Breast epithelium (tissue), 4 donors: ENCODE measurements at places on chromosomes 7 and 10. TPM values are rescaled to one million over a fixed set of nuclear protein-coding genes. Genes with fewer than 3 reads are reported as not detected.

DNA sequence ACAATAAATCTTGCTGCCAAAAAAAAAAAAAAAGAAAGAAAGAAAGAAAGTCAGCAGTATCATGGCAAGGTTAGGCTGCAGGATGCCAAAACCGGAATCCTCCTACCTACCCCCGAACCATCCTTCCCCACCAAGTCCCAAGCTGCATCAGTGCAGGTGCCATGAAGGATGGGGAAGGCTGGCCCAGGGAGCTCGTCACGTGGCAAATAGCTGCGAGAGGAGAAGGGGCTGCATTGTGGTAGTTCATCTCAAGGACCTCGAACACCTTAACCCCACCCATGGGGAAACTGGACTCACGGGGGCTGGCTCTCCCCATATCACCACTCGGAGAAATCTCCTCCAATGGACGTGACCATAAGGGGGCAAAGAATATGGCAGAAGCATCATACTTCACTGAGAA lies 86.2 kb downstream of the TACC2 start:
- no peaks in the 10 kb centered on the region for H3K27me3 ChIP-seq
- H3K36me3 ChIP-seq = no peaks in the 10 kb centered on the region
- H3K4me1 ChIP-seq = no peaks in the 10 kb centered on the region
- no peak overlapping the region for H3K4me3 ChIP-seq

Gene GPR22
- not detected for total RNA-seq

DNA sequence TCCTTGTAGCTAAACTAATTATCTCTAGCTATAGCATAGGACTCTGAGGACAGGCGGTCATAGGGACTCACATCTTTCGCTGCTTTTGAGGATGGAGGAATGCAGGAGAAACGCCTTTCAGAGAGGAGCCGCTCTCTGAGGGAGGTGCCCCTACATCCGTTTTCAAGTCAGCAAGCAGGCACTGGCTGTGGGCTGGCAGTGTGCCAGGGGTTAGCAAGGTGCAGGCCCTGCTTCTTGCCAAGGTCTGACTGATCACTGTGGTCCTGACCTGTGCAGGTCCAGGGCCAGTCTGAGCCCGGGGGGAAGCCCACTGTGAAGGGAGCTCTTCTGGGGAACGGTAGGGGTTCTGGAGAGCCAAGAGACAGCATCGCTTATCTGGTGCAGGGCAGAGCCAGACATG lies 89.4 kb downstream of the SH3PXD2A start:
- H3K36me3 ChIP-seq = no peaks in the 10 kb centered on the region
- DNase-seq = no peak
- H3K4me1 ChIP-seq = no peaks in the 10 kb centered on the region
- no peaks in the 10 kb centered on the region for H3K27me3 ChIP-seq
- no peak overlapping the region for H3K27ac ChIP-seq

Gene MEPCE
- 40.6 TPM for total RNA-seq

GRCh38 chr10:43458227-43458626 lies 21.3 kb downstream of the ZNF487 start:
- no peak overlapping the region for H3K4me3 ChIP-seq
- no peaks in the 10 kb centered on the region for H3K27me3 ChIP-seq
- no peak overlapping the region for H3K27ac ChIP-seq
- no peaks in the 10 kb centered on the region for H3K36me3 ChIP-seq
- no peak for DNase-seq

Gene IFIT1
- 13.9 TPM for total RNA-seq

Gene TBX20
- total RNA-seq = not detected

Gene CCDC3
- 13.0 TPM for total RNA-seq

DNA sequence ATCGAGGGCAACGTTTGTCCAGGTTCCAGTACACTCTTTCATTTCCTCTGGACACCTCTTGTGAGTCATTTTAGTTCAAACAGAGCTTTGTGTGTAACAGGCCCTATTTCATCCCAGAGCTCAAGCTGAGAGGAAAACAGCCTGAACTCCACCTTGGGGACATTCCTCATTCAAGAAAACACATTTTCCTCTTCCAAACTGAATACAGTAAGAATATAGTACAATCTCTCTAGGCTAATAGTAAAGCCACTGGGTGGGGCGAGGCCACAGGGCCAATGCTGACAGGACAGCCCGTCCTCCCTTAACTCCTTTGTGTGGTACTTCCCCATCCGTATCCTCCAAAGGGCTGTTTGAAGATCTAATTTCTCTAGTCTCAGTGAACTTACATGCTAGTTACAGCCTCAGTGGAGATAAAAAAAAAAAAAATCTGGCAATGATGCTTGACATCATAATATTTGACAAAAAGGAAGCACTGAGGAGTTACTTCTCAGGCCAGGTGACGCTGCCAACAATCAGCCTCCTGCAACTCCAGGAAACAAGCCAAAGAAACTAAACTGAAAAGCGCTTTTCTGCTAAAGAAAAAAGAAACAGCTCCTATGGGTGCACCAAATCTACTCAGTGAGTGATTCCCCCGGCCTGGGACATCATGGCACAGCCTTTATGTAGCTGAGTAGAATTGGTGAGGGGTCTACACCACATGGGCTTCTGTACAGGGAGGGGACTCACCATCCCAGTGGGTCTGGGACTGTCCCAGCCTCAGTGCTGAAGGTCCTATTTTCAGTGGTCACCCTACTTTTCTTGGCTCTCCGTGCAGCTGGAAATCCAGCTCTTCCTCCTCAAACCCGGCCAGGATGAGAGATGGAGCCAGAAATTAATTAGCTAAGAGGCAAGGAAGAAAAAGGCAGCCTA lies 238.2 kb upstream of the NEBL start:
- H3K4me3 ChIP-seq = no peak overlapping the region
- H3K27ac ChIP-seq = peak overlapping the region; percentile 67
- DNase-seq = no peak
- H3K36me3 ChIP-seq = no peaks in the 10 kb centered on the region
- peaks cover 6% of the 10 kb centered on the region for H3K4me1 ChIP-seq

Gene HOXA5
- 11.5 TPM for total RNA-seq

GRCh38 chr7:31020652-31021051 lies 31.5 kb upstream of the ADCYAP1R1 start:
- H3K4me3 ChIP-seq = no peak overlapping the region
- H3K27me3 ChIP-seq = no peaks in the 10 kb centered on the region
- H3K27ac ChIP-seq = no peak overlapping the region
- no peaks in the 10 kb centered on the region for H3K4me1 ChIP-seq

DNA sequence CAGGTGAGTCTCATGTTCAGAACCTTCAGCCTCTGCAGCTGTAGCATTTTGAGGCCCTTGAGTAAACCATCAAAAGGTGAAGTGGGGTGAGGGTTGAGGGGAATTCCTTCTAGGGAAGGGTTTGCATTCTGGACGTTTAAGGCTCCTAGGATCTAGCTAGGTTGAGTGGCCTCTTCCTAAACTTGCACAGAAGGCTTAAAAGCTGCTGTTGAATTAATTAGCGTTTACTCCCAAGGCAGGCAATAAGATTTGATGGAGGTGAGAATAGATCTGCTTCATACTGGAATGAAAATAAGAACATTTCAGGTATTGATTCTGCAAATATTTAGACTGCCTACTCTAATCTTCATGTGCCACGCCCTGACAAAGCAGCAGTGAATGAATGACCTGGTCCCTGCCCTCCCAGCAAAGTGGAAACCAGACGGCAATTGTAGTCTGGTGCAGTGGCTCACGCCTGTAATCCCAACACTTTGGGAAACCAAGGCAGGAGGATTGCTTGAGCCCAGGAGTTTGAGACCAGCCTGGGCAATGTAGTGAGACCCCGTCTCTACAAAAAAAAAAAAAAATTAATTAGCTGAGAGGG lies 11.4 kb upstream of the KPNA7 start:
- H3K27ac ChIP-seq = no peak overlapping the region
- no peak overlapping the region for H3K4me3 ChIP-seq
- H3K27me3 ChIP-seq = no peaks in the 10 kb centered on the region

Gene EPO
- not detected for total RNA-seq
